Suppressor macrophage (primary cell): ENCODE measurements at places on chromosomes 1 and 21.

DNA sequence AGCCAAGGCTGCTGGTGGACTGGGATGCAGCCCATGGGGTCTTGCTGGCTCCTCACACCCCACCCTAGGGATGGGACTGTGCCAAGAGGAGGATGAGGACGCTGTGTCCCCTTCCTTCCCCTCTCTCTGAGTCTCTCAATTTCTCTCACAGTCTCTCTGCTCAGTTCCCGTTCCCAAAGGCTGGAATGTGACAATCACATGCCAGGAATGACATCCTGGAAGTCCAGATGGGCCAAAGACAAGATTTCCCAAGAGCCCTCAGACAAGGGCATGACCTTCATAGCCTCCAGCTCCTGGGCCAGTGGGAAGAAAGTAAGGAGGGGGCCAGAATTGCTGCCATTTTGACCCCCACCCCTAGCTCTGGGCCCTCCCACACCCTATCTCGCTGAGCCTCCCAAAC lies 7.6 kb upstream of the CDCP2 start:
- DNase-seq, result no peak

- DNase-seq, result peak; percentile 39
Measured at GRCh38 chr1:20660847-20661206, 342 bp downstream of the DDOST start.

GRCh38 chr1:6870571-6870970 lies 85.3 kb downstream of the CAMTA1 start:
- no peak for DNase-seq

- DNase-seq, result no peak
Measured at GRCh38 chr1:204131978-204132377, 19.9 kb downstream of the ETNK2 start.

- peak; percentile 62 for DNase-seq
Measured at GRCh38 chr1:165481820-165482532, 37.0 kb upstream of the RXRG start.

DNA sequence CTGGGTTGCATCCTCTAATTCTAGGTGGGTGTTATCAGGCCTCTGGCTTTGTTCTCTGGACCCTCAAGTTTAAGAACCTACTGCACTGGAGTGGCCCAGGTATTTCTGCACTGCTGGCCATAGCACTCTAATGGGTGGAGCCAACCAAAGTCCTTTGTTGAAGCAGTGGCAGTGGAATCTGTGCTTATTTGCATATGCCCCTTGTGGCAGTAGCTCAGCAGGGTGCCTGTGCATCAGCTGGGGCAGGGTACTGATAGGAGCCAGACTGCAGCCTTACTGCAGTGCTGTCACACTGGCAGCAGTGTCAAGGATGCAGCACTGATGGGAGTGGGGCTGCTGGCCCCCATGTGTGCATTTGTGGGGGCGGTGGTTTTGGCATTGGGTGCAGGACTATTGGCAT lies 660.6 kb downstream of the LRRIQ3 start:
- no peak for DNase-seq

DNA sequence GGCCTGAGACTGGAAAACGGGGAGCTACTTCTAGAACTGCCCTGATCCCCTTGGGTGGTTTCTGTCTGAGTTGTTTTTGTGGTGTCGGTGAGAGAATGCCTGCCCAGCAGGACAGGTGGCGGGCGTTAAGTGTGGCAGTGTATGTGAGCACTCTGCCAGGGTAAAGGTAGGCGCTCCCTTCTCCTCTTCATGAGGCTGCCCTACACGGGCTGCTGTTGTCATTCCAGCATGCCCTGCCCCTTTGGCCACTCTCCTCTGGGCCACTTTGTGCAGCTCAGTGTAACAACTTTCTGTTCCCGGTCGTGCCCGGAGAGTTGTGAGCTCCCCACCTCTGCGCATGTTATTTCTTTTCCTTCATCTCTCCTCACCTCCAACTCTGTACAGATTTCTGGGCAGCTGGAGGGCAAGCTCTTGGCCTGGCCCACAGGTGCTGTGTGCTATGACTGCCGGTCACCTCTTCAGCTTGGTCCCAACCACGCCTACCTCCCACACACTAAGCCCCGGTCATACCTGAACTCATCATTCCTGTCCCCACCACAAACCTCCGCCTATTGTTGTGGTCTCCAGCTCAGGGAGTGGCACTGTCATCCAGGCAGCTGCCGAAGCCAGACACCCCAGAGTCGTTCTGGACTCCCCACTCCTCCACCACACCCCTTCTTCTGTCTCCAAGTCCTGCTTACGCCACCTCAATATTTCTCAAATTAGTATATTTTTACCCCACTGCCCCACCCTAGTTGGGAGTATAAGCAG lies 69.0 kb downstream of the GADD45A start:
- no peak for DNase-seq

GRCh38 chr1:210072129-210072528 lies 134.1 kb downstream of the SYT14 start:
- DNase-seq, result no peak

- no peak for DNase-seq
Measured at GRCh38 chr1:65200411-65200810, 52.4 kb downstream of the AK4 start.

DNA sequence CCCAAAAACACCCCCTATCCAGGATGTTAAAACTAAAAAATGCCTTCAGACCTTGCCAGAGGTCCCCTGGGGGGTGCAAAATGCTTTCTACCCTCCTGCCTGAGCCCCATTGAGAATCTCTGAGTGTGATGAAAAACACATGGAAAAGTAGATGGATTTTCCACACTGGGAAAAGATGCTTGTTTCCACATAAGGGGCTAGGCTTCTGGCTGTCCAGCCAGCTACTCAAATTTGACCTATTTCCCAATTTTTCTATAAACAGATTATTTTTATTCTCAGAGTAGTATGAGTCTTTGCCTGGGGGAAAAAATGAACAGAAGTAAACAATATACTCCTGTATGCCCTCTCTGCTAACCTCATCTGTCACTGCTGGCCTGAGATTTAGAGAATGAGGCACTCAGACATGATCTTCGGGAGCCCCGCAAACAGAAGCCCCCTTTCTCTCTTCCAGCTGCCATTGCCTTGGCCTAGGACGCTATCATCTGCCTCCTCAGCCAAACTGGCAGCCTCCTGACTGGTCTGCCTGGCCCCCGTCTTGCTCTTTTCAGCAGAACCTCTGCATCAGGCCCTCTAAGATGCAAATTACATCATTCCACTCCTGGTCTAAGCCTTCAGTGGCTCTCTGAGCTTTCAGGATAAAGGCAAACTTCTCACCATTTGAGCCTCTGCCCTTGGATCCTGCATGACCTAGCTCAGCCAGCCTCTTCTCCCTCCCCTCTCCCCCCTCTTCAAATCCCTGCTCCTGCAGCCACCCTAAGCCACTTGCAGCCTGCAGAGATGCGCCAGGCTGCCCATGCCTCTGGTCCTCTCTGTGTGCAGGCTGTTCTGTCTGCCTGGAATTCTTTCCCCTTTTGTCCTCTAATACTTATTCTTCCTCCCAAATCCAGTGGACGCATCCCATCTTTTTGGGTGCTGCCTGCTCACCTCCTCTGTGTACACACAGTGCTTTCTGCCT lies 39.7 kb upstream of the TMEM125 start:
- DNase-seq, result no peak

DNA sequence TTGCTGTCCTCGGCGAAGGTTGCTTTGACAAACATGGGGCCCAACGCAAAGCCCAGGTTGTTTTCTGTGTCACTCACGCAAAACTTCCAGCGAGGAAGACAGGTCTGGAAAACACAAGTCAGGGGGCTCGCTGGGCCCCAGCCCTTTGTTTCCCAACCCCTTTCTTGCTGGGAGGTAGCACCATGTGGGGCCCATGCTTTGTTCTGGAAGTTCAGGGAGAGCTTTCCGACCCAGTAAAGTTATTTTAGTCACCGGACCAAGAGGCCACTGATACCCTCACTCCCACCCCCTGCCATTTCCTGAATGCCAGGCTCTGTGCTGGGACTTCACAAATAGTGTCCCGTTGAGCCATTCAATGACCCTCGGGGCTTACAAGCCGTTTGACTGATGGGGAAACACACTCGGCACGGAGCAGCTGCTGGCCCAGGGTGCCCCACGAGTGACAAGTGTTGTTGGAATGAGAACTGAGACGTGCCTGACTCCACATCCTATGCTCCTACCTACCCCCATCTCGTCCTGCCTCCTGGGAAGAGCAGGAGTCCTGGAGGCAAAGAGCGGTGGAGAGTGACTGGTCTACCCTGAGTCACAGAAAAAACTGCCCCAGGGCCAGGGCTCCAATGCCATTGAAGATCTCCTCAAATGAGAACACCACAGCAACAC lies 52.0 kb downstream of the ECE1 start:
- no peak for DNase-seq

GRCh38 chr1:175343945-175344344 lies 151.4 kb upstream of the KIAA0040 start:
- DNase-seq, result no peak

- no peak for DNase-seq
Measured at GRCh38 chr1:205450448-205450847, 5.4 kb downstream of the BLACAT1 start.

- no peak for DNase-seq
Measured at GRCh38 chr1:54571803-54572541, 23.9 kb downstream of the ACOT11 start.

- DNase-seq, result peak; percentile 76
Measured at GRCh38 chr1:212749821-212750535, 41.6 kb downstream of the NSL1 start.

GRCh38 chr1:236021424-236022135 lies 43.3 kb downstream of the NID1 start:
- DNase-seq, result no peak

DNA sequence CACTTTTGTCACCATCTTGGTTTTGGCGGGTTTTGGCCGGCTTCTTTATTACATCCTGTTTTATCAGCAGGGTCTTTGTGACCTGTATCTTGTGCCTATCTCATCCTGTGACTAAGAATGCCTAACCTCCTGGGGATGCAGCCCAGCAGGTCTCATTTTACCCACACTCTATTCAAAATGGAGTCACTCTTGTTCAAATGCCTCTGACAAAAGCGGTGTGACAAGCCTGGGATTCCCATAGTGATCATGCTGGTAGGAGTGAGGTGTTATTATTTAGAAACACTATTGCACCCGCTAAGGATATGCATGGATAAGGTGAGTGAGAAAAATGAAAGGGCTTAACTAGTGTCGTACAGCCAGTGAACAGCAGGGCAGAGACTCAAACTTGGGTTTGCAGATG lies 111.7 kb upstream of the COA6 start:
- DNase-seq, result no peak

DNA sequence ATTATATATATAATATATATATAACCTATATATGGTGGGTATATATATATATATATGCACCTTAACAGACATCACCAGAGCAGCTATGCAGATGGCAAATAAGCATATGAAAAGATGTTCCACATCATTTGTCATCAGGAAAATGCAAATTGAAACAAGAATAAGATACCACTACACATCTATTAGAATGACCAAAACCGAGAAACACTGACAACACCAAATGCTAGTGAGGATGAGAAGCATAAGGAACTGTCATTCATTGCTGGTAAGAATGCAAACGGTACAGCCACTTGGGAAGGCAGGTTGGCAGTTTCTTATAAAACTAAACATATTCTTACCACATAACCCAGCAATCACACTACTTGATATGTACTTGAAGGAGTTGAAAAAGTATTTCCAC lies 219.8 kb upstream of the PRMT6 start:
- no peak for DNase-seq

- DNase-seq, result no peak
Measured at GRCh38 chr1:180311011-180311730, 81.1 kb downstream of the LHX4 start.

GRCh38 chr1:246492611-246493245 lies 14.4 kb downstream of the SMYD3 start:
- peak; percentile 57 for DNase-seq

- DNase-seq, result peak; percentile 75
Measured at GRCh38 chr21:33205476-33205875, 24.3 kb upstream of the IFNAR2 start.

- DNase-seq, result no peak
Measured at GRCh38 chr1:81758181-81758580, 42.6 kb upstream of the ADGRL2 start.

GRCh38 chr1:178726087-178726517 lies 1.1 kb downstream of the RALGPS2 start:
- peak; percentile 83 for DNase-seq

GRCh38 chr1:151562661-151563060 lies 22.6 kb downstream of the TUFT1 start:
- DNase-seq, result no peak

DNA sequence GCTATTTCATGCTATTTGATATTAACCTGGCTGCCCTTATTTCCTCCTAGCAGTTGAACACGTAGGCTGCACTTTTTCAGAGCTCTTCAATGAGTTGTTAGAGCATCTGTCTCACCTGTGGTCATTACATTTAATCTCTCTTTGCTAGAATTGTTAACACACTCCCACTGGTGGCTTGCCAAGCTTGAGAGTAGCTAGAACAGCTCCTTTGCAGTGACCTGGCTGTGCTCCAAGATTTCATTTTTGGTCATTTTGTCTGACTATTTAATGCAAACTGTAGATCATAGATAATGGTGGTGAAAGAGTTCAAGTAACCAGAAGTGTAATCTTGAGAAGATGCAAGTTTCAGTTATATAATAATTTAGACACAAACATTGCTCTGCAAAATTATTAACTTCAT lies 105.6 kb downstream of the LRRC7 start:
- DNase-seq, result no peak

DNA sequence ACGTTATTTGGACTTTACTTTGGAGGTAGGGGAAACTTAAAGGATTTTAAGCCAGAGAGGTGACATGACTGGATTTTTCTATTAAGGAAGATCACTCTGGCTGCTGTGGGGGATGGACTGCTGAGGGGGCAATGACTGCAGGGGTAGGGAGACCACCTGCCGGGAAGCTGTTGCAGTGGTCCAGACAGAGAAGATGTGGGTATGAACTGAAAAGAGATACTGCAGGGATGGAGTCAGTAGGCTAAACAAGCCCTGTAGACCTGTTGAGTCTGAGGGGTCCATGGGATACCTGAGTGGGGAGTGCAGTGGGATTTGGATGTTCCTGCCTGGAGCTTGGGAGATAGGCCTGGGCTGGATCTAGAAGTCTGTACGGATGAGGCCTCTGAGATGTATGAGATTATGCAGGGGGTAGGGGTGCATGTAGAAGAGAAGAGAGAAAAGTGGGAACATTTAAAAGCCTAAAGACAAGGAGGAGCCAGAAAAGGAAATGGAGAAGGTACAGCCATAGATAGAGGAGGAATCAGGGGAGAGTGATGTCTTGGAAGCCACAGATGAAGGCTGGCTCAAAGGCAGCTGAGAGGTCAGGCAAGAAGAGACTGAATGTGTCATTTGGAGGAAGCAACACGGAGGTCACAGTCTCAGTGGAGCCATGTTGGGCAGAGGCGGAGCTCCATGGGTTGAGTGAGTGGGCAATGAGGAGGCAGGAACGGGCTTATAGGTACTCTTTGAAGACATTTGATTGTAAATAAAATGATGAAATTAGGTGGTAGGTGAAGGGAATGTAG lies 25.9 kb upstream of the KCNA2 start:
- DNase-seq, result no peak
